ENCODE measurements at places on chromosomes 6 and 20.

- no peak for DNase-seq
Observed at GRCh38 chr6:40880906-40881305, 158.1 kb downstream of the UNC5CL start.

- no peak for DNase-seq
Observed at GRCh38 chr6:125363824-125364165, 62.0 kb upstream of the HDDC2 start.

GRCh38 chr20:36926653-36927200 is 24.8 kb downstream of the SAMHD1 start:
- DNase-seq = no peak

DNA sequence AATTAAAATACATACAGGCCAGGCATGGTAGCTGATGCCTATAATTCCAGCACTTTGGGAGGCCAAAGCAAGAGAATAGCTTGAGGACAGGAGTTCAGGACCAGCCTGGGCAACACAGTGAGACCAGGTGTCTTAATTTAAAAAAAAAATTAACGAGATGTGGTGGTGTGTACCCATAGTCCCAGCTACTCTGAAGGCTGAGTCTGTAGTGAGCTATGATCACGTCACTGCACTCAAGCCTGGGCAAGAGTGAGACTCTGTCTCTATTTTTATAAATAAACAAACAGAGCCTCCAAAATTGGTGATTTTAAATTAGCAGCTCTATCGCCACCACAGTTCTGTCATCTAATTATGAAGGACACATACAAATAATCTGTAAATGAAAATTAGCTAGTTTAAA is 37.9 kb downstream of the ABHD12 start:
- no peak for DNase-seq

- no peak for DNase-seq
Observed at GRCh38 chr6:25488156-25488555, 163.9 kb upstream of the SCGN start.

DNA sequence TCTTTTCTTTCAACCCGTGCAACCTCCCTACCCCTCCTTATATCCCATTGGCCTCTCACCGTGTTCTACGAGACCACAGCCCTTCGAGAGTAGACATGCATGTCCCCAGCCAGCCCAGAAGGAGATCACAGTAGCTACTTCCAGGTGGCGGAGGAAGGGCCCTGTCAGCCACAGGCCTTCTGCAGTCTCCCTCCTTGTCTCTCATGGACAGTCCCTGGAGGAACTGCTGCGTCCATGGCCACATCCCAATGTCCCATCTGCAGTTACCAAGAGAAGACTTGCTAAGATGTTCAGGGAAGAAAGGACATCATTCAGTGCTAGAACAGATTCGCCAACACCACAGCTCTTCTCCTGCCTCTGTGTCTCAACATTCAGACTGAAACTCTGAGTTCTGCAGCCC is 61.6 kb upstream of the QKI start:
- no peak for DNase-seq

DNA sequence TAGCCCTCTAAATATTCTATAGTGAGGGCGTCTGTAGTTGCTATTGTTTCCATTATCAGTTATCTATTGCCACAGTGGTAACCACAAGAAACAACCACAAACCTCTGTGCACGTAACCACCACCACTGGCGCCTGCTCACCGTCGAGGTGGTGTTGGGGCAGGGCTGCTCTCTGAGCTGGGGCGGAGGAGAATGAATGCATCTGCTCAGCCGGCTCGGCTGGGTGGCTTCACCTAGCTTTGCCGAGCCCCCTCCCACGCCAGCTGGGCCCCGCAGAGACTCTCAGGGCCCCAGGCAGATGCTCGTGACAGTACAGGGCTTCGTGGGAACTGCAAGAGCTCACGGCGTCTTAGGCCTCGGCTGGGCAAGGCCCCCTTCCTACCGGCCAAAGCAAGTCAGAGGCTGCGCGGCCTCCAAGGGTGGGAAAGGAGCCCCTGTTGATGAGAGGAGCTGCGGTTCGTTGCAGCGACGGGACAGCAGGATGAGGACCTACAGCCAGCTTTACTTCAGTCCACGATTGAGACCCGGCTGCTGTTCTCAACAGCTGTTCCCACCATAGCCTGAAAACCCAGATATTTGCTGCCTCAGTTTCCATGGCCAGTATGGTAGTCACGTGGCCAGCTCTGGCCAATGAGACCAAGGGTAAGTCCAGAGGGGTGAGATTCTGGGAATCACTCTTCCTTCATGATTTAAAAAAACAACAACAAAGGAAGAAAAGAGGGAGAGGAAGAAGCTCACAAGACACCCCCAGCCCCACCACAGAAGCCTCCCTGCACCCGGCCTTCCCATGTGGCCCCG is 120.2 kb upstream of the AFDN start:
- no peak for DNase-seq

- DNase-seq = peak; percentile 41
Observed at GRCh38 chr20:3696200-3696599, 14.4 kb upstream of the ADAM33 start.

DNA sequence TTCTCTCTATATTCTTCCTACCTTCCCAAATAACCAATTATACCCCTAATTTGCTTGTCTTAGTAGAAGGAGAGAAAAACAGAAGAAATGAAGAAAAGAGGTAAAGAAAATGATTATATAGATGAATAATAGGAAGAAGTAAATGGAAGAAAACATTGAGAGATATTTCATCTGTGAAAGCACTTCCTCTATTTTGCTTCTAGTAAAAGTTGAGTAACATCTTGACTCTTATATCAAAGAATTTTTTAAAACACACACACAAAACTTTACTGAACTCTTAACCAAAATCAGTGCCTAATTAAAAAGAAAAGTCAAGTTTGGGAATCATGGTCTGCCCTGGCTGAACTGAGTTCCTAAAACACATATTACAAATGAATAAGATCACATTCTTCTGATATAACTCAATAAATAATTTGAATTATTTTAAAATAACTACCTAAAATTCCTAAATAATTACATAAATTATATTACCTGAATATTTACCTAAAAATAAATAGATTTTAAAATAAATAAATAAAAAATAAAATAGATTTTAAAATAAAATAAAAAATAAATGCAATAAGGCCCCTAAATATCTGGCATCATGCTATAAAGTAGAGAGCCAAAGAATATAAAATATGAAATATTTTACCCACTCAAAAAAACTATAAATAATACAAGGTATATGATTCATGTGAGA is 8.8 kb downstream of the SLC17A2 start:
- no peak for DNase-seq

GRCh38 chr6:140960566-140960965 is 1172.2 kb upstream of the GJE1 start:
- no peak for DNase-seq

- no peak for DNase-seq
Observed at GRCh38 chr6:24253360-24253759, 104.5 kb downstream of the DCDC2 start.

DNA sequence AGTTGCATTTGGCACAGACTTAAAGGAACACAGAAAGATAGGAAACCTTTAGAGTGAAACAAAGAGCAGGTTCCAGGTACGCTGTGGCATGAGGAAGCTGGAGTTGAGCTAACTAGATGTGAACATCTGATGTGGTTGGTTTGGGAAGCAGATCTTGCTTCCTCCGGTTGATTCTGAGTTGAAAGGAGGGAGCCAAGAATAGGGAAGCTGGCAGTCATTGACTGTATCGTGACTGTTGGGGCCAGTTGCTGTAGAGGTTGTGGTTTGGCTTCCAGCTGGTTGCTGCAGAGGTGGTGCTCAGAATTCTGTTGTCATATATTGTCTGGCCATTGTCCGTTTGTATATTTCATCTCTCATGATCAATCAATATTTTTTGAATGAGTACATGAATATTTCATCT is 325.9 kb downstream of the PLCB1 start:
- no peak for DNase-seq

DNA sequence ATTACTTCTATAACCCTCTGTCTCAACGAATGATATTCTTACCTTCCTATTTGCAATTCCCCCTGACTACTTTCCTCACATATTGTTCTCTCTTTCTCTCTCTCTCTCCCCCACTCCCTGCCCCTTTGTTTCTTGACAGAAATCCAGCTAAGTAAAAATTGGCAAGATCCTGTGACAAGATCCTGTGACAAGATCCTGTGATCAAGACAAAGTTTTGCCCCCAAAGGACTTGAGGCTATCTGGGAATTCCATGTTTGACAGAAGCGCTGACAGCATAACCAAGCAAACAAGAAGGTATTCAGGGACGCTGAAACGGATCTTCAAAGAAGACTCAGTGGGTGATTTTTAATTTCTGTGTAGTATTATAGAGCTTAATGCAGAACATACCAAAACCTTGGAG is 5.5 kb upstream of the HBS1L start:
- no peak for DNase-seq

DNA sequence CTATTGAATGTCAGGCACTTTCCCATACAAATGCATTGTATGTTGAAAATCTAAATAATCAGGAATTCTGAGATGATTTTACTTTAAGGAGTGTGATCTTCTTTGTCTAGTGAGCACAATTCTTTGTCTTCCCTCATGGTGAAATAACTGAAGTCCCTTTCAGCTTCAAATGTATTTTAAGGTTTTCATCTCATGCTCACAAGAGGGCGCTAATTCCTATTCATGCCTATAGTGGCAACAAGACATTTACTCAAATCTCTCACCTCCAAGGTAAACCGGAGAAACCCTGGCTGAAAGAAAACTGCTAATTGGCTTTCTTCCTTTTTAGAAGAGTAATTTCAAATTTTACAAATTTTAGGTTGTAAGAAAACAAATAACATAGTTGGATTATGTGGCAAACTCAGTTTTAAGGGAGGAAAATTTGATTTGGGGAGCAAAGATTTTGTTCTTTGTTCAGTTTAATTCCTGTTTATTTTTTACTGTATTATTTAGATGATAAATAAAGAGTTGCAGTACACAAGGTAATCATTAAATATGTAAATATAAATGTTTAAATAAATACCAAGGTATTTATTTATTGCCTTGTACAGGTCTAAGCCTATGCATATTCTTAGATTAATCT is 69.1 kb downstream of the SLC35F1 start:
- DNase-seq = peak; percentile 56

GRCh38 chr6:2232445-2232844 is 13.0 kb downstream of the GMDS start:
- DNase-seq = no peak

All from fibroblast of mammary gland (primary cell).